Peyer's patch (tissue), 4 donors: ENCODE measurements at places on chromosomes 4 and X. TPM values are rescaled to one million over a fixed set of nuclear protein-coding genes. Genes with fewer than 3 reads are reported as not detected.

Gene NMU
- total RNA-seq = not detected

Gene RTL9
- not detected for total RNA-seq

Gene AKAP14
- total RNA-seq = not detected

Gene POF1B
- total RNA-seq = 134 TPM

DNA sequence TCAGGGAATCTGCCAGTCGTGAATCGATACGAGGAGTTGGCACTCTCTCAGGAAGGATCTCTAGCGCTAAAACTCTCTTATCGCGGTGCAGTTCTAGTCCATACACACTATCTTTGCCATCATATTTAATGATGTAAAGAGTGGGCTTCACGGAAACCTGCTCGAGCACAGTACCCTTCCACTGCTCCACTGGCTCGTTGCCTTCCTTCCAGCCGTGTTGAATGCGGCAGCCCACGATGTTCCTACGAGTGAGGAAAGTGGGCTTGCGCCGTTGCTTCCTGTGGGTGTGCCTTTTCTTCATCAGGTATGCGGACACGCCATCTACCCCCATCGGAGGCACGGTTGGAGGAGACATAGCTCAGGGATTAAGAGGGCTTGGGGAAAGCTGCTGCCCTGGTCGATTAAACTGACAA, 661 bp downstream of the SPIN4 start:
- peak; percentile 38 for DNase-seq

Gene CLIC2
- total RNA-seq = 2.9 TPM

GRCh38 chr4:57194068-57194611, 84.0 kb upstream of the IGFBP7 start:
- no peak for DNase-seq

GRCh38 chr4:38782452-38783108, at the start of gene TLR10:
TSS of gene TLR10 (minus strand) at chr4:38782990. CDS start at chr4:38775590, 7,400 bp downstream.
- DNase-seq = peak; percentile 83

- no peak for DNase-seq
Observed at GRCh38 chr4:99746443-99746842, 70.2 kb upstream of the DAPP1 start.

DNA sequence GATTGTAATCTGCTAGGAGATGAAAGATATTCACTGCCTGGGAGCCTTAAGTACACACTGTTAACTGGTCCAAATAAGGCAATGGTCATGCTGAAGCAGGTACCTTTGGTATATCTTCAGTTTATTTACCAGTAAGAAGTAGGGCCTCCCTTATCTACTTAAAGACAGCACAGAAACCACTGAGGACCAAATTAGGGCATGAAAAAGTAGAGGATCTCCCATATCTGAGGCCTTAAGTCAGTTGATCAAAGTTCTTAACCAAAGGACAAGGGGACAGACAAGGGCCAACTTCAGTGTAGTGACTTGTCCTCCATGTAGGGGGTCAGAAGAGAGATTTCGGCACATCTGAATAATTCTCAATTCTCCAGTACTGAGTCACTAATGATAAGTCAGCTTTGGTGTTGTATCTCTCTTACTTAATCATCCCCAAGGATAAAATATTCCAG, 59.1 kb downstream of the AMELX start:
- no peak for DNase-seq

- no peak for DNase-seq
Observed at GRCh38 chr4:78031417-78031950, 25.6 kb upstream of the FRAS1 start.

DNA sequence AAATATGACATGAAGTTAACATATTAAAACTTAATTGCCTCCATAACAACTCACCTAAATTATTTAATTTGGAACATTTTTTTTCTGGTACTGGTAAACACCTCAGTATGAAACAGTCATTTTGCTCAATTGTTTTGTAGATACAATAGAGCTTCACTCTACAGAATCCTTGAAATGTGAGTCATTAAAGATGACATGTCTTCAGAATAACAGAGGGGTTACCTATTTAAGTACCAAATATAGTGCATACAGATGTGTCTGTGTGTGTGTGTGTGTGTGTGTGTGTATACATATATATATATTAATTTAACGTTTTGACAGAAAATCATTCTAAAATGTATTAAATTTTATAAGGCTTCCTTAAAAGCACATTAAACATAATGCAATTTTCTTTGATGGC, 297.6 kb downstream of the INPP4B start:
- DNase-seq = no peak

GRCh38 chr4:60683973-60684372, 516.2 kb upstream of the ADGRL3 start:
- DNase-seq = no peak

Gene ENAM
- not detected for total RNA-seq
